ENCODE measurements at places on chromosomes 4 and X.

DNA sequence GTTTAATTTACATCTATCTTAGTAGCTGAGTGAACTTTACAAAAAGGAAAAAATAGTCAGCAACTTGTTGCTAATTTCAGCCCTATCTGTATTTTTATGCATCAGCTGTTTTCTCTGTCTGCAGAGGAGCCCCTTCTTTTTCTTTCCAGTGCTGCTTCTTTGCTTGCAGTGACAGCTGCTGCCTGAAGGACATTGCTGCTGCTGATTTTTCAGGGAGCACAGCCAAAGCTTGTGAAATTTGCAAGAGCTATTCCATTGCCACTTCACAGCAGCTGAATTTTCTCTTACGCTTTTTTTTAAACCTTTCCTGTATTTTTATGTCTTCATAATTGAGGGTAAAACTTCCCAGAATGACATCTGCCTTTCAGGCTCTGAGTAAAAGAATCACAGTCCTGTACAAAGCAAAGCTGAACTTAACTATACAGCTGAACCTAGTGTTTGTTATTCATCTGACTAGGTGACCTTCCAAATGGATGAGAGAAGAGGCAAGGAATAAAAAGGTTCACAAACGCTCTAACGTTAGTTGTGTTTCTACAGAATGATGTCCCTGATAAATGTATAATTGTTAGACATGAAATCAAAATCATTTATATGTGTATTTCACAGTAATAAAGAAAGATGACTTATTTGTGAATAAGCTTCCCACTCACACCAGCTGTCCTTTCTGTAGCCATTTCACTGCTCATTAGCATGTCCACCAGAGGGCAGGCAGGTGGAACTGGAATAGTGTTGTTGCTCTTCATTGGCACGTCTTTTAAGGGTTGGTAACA is 541.4 kb downstream of the ADGRL3 start:
- no peak for DNase-seq

DNA sequence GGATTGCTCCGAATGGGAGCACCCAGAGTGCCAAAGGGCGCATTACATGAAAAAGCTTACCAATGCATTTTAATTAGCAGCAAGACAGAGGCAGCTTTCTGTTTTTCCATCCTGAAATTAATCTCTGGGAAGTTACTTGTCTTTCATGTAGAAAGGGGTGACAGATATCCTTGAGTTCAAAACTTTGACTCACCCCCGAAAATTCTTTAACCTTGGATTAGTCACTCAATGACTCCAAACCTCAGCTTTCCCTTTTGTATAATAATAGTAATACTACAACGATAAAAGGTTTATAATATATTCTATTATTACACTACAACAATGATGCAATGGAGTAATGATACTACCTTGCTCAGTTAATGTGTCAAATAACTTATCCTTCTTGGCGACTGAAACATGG is 126.3 kb downstream of the ADAMTS3 start:
- no peak for DNase-seq

- no peak for DNase-seq
Measured at GRCh38 chr4:15054541-15054940, 52.3 kb downstream of the CPEB2 start.

GRCh38 chr4:83929550-83929949 is 393.6 kb downstream of the GPAT3 start:
- DNase-seq = no peak

GRCh38 chrX:32530802-32531403 is 680.4 kb downstream of the DMD start:
- no peak for DNase-seq

GRCh38 chrX:120357186-120357585 is 4.7 kb upstream of the ATP1B4 start:
- no peak for DNase-seq

DNA sequence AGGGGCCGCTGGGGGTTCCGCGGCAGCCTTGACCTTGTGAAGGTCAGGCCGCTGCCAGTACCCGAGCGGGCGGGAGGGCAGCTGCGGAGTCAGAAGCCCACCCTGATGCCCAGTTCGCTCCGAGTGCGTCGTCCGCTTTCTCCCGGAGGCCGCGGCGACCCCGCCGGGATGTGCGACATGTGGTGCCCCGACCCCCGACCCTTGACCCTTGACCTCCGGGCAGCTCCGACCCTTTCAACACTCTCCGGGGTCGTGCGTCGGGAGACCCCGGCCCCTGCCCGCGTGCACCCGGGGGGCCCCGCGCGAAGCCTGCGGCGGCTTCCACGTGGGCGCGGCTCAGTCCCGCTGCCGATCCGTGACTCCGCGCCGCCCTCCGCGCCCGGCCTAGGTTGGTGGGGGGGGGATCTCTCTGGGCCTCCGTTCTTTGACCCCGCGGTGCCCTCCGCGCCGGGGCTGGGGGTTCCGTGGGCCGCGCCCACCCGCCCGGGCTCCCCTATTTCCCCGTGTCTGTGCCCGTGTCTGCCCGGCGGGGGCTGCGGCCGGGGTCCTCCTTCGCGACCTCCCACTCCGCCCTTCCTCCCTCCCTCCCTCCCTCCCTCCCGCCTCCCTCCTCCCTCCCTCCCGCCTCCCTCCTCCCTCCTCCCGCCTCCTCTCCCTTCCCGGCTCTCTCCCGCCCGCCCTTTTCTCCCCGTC is 609 bp upstream of the SLC25A6 start:
- peak; percentile 71 for DNase-seq

DNA sequence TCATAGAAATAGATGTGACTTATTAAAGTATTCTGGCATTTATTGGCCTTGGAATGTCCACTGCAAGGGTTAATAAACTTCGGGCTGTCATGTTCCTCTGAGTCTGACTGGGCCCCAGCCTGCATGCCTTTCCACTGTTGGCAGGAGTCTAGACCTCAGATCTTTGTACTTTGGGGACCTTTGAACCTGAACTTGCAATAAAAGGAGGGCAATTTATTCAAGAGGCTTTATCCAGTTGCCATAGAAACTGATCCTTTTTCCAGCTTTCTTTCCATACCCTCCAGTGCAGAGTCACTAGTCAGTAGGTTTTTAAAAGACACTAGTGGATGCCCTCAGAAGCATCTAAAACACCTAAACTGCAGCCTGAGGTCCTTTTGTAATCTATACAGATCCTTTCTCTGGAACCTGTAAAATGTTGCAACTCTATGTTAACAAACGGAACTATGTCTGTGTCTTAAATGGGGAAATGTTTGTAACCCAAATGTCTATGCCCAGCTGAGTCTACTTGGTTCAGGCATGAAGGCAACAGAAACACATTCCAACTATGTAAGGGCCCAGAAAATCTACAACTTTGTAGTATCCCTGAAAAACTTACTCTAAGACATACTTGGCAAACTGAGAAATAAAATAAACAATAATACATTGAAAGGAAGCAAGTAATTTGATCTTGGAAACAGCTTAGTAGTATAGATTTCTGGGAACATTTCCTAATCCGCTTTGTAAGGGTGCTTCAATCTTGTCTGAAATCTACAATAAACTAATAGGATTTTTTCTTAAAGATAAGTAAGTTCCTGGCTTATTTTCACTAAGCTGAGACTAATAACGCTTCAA is 41.5 kb downstream of the SOWAHB start:
- no peak for DNase-seq

- no peak for DNase-seq
Measured at GRCh38 chr4:81449015-81449414, 22.7 kb downstream of the RASGEF1B start.

DNA sequence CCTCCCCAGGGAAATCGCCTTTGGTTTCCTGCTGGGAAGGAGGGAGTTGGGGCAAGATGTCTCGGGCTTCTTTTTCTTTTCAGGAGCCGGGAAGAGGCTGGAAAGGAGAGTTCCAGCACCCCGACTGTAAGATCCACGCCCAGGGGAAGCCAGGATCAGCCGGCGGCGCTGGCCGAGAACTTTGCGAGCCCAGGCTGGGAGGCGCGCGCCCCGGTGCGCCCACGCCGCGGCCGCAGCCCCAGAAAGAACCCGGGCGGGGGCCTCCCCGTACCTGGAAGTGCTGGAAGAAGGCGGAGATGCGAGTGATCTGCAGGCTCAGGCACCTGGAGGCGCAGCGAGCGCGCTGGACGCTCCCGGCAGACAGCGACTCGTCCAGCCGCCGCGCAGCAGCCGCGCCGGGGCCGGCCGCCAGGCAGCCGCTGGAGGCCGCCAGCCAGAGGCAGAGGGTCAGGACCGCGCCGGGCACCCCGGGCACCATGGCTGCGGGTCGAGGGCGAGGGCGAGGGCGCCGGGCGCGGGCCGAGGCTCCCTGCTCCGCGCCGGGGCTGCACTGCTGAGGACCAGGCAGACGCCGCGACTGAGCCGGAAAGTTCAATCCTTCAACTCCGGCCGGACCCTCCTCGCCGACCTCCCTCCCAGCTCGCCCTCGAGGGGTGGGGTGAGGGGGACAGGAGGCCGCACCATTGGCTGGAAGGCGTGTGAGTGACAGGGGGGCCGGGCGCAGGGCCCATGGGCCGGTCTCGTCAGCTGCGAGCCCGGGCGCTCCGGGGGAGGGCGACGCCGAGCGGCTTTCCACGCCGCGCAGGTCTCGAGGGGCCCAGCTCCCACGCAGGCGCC is at the start of gene ANOS1:
Gene ANOS1 (minus strand): TSS at position 579 of the 837 bp plus-strand sequence. CDS start 101 bp downstream, at position 478.
- DNase-seq = no peak

DNA sequence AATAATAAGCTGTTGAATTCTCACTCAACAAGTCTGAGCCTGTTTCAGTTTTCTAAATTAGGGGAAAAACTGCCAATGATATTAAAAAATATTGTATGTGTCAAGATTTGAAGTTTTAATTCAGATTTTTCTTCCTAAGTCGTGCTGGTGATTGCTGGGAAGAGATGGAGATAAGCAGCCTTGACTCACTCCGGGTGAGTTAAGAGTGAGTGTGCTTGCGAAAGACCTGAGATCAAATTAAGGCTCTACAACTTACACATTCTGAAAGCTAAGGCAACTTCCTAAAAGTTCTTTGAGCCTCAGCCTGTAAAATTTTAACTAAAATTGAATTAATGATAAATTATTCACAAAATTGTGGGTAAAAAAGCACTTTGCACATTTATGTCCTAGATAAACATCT is 1441.2 kb downstream of the PCDH7 start:
- no peak for DNase-seq

DNA sequence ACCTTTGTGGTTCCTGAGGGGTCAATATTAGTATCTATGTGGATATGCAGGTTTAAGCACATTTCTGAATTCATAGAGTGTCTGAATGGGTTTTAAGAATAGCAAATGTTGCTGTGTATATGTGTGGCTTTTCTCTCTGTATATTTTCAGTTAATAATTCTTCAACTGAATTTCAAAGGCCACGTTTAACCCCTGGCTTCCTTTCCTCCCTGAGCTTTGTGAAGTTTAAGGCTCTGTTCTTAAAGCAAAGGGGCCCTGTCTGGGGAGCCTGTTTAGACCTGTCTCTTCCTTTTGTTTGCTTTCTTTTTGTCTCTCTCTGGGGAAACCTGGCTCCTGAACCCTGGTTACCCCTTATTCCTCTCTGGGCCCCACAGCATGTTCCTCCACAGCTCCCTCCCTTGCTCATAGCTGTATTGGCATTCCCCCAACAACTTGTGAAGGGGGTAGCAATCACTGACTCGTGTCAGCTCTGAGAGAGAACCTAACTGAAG is 139.1 kb downstream of the COL4A6 start:
- no peak for DNase-seq

- DNase-seq = no peak
Measured at GRCh38 chr4:17092736-17093437, 194.4 kb upstream of the LDB2 start.

DNA sequence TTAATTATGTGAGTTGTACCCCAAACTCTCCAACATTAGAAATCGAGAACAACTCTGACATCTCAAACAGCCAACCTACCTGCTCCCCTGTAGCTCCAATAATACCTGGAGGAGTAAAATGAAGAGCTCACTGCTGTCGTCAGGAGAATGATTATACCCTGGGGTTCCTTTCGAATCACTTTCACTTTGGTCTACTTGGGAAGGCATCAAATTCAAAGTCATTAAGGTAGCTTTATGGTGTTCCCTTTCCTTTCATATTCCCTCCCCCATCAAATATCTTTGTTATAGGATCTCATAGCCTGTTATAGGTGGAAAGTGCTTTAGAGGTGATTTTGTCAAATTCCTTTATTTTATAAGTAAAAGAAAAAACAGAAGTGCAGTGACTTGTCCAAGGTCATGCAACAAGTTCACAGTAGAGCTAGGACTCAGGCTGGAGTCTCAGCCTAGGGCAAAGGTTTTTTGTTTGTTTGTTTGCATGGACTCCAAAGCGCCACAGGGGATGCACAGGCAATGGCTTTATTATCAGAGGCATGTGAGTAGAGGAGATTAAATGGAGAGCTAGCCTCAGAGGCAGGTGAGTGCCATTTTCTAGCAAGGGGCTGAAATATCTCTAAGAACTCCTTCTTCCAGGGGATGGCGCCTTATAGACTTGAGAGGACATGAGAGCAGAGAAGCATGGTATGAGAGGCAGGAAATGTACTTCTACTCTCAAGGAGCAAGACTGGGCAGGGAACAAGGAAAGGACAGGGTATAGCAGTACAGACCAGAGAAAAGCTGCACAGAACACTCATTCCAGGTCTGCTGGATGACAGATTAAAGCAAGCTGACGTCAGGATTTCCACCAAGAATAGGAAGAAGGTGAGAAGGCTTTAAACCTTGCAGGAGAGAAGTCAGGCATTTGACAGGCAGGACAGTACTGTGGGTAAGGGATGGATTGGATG is 262.1 kb upstream of the GPC4 start:
- no peak for DNase-seq

GRCh38 chrX:120463241-120463640 is 5.9 kb downstream of the LAMP2 start:
- no peak for DNase-seq

DNA sequence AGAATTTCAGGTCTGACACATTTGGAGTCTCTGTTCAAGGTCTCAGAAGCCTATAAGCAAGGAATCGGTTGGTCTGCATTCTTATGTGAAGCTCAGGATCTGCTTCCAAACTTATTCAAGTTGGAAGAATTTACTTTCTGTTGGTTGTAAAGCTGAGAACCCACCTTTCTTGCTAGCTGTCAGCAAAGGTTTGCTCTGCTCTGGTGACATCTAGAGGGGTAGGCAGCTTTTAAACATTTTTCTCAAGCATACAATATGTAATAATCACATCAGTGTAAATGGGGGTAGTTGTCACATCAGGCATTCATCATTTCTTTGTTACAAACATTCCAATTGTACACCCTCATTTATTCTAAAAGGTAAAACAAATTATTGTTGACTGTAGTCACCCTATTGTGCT is 935.2 kb downstream of the TRAM1L1 start:
- DNase-seq = no peak

DNA sequence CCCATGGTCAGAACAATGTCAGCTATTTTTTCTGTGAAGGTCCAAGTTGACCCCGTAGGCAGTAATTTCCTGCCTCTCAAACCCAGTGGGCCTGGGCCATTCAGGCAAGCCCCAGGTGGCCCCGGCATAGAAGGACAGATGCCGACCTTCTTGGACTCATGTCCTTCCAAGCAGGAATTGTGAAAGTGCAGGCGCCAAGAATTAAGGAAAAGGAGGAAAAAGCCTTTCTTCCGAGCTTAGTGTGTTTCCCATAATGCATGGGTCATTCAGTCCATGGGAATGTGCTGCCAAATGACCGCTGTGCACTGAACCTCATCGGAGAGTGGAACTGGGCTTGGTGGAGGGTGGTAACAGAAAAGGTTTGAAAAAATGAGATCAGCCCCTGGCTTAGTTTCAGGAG is 196.5 kb upstream of the HS3ST1 start:
- DNase-seq = no peak

- DNase-seq = no peak
Measured at GRCh38 chr4:71604785-71605184, 179.1 kb downstream of the GC start.

Data from activated naive CD4-positive, alpha-beta T cell treated with anti-CD3 and anti-CD28 coated beads, Interleukin-2, amount 50 U/mL, for 16 hours (primary cell).